ENCODE measurements at places on chromosomes 12 and 14. TPM values are rescaled to one million over a fixed set of nuclear protein-coding genes. Genes with fewer than 3 reads are reported as not detected.

GRCh38 chr14:75315144-75315543 is 36.5 kb downstream of the FOS start:
- DNase-seq: no peak

The RTL1 gene
- not detected for total RNA-seq

DNA sequence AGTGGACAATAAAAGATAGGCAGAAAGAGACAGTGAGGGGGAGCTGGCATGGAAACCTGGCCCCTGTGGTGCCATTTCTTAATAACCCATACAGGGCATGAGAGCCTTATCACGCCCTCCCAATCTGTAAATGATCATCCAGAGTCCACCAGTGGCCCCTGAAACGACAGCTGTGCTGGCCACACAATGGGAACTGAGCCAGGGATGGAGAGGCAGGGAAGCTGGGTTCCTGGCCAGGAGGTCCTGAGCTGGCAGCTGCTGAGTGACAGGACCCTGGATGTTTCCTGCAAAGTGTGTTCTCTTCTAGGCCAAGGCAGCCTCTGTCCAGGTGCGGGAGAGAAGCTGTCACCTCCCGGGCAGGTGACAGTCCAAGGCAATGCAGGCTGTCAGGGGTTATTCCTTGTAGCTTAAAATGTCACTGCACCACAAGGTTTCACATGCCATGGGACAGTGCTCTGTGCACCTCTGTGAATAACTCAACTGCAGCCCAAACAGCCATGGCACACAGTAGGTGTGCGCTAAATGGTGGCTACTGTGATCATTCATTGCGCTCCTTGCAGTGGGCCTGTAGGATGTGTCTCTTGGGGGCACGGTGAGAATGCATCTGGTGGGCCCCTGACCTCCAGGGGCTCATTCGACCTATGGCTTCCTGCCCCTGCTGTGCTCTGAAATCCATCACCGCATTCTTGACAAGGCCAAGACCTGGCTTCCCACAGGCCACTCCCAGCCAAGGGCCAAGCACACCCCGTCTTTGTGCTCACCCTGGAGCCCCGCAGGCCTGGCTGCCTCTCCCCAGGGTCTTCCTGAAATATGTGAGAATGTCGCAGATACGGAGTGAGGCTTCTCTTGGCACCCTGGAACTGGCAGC is 46.3 kb upstream of the BCL11B start:
- DNase-seq: no peak

DNA sequence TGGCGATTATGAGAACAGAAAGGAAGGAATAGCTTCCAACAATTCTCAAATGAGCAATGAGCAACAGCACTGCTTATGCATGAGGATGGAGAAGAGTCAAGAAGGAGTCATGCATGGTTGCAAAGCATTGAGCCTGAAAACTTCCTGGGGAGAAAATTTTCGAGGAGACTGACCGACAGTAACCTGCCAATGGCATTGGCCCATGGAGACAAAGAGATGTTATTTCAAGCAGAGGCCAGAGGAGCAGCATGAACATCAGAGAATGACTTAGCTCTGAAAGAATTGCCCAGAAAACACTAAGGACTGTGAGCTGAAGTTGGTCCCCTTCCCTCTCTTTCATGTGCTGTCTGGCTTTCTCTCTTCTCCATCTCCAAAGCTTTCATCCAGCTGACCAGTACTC is 343.4 kb downstream of the ADAMTS20 start:
- DNase-seq: no peak

GRCh38 chr12:112627851-112628250 is 163.7 kb upstream of the RPH3A start:
- DNase-seq: no peak

DNA sequence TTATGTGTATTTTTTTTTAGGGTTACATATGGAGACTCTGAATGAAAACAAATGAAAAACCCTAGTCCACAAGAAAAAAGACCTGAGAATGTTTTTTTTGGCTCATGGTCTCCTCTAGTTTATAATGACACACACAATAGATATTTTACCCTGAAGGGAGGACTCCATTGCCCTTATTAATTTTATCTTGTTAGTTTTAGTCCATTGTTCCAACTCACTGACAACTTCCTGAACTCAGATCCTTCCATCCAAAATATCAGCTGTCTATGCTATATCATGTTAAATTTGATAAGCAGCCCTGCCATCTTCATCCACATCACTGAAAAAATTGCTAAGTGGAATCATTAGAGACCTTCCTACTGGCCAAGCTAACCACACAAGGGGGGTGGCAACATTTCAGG is 232.1 kb downstream of the MON2 start:
- DNase-seq: no peak

The AP5M1 gene
- 40.4 TPM for total RNA-seq

- no peak for DNase-seq
Measured at GRCh38 chr12:632102-632696, 31.0 kb downstream of the NINJ2 start.

The TUBA1A gene
- 295 TPM for total RNA-seq

The CCDC197 gene
- total RNA-seq: not detected

DNA sequence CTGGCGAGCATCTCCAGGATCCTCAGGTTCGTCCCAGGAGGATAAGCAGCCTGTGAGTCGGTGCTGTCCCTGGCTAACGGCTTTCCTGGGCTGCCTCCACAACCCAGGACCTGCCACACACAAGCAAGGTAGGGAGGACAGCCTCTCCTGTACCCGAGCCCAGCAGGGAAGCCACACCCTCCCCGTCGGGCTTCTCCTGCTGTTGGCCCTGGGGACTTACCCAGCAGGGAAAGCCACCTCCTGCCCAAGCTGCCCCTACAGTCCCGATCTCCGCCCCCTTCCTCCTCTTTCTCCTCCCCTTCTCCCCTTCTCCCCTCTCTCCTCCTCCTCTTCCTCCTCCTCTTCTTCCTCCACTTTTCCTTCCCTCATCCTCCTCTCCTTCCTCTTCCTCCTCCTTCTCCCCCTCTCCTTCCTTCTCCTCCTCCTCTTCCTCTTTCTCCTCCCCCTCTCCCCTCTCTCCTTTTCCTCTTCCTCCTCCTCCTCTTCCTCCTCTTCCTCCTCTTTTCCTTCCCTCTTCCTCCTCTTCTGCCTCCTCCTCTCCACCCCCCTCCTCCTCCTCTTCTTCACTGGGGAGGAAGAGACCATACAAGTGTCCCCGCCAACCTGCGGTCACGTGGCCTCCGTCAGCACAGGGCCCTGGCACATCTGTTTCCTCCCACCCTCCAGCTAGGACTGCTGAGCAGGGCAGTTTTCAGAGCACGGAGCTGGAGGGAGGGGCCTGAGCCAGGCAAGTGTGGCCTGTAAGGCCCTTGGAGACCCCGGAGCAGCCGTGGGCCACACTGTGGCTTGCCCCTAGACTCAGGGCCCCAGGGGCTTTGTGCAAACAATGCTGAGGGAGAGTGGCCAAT is 17.3 kb upstream of the RFLNA start:
- DNase-seq: no peak

GRCh38 chr12:129097451-129097850 is 244.2 kb downstream of the GLT1D1 start:
- no peak for DNase-seq

GRCh38 chr12:121346747-121347146 is 5.5 kb downstream of the ANAPC5 start:
- DNase-seq: no peak

GRCh38 chr12:120944645-120945217 is 33.6 kb upstream of the HNF1A start:
- DNase-seq: peak; percentile 49

- no peak for DNase-seq
Measured at GRCh38 chr12:52891044-52891443, 13.8 kb downstream of the KRT8 start.

All from CD4-positive, alpha-beta T cell (primary cell).